ENCODE measurements at places on chromosomes 5 and 9.

DNA sequence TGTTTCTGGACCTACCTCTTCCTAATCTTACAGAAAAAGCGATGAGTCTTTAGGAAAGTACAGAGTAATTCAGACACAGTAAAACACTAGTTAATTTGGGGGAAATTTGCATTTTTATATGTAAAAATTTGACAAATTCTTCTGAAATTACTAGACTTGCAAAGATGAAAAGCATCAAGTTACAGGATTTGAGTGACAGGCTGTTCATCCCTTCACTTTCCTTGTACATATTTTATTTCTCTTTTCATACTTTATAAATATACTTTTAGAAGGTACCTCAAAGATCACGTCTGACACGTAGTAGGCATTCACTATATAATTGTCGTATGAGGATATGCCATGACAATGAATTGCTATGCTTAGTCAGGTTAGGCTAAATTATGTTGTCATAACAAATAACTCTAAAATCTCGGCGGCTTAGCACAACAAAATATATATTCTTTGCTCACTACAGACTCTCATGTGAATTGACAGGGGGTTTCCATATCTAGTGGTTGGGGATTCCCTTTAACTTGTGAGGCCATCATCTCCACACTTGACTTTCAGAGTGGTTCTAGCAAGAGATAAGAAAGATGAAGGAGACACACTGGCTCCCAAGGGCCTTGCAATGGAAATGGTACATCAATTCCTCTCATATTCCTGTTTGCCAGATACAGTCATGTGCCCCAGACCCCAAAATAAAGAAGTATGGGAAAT, 154.1 kb upstream of the TUT7 start:
- no peak for DNase-seq

GRCh38 chr9:19231126-19231903, 822 bp downstream of the DENND4C start:
- no peak for DNase-seq

- DNase-seq: no peak
Observed at GRCh38 chr9:9625248-9625647, 987.6 kb downstream of the PTPRD start.

DNA sequence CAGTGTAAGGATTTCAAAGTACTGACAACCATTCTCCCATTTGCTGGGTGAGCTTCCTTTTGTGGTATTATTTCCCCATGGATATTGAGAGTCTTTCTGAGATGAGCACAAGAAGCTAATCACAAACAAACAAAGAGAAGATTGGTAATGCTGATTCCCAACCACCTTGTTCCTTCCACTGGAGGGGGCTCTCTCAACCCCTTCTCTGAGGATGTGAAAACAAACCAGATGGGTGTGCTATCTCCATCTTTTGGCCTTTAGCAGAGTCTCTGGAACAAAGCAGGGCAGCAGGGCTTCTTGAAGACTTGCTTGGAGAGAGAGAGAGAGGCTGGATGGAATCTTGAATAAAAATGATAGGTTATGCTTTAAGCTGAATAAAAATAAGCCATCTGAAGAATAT, 576.7 kb upstream of the ZNF462 start:
- DNase-seq: no peak

DNA sequence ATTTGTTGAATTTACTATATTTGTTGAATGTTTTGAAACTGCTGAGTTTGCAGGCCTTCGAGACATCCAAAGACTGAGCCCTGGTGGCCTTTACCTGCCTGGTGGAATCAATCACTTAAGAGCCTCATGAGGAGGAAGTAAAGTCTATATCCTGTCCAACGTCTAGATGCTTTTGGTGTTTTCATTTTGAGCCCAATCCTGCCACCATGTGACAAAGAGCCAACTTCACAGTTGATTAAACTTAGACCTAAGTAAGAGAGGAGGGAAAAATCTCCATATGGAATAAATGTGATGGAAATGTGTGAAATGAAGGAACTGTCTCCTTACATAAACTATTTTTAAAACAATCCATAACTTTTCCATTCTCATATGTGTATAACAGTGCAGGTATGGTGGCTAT, 220.1 kb downstream of the PRR16 start:
- no peak for DNase-seq

DNA sequence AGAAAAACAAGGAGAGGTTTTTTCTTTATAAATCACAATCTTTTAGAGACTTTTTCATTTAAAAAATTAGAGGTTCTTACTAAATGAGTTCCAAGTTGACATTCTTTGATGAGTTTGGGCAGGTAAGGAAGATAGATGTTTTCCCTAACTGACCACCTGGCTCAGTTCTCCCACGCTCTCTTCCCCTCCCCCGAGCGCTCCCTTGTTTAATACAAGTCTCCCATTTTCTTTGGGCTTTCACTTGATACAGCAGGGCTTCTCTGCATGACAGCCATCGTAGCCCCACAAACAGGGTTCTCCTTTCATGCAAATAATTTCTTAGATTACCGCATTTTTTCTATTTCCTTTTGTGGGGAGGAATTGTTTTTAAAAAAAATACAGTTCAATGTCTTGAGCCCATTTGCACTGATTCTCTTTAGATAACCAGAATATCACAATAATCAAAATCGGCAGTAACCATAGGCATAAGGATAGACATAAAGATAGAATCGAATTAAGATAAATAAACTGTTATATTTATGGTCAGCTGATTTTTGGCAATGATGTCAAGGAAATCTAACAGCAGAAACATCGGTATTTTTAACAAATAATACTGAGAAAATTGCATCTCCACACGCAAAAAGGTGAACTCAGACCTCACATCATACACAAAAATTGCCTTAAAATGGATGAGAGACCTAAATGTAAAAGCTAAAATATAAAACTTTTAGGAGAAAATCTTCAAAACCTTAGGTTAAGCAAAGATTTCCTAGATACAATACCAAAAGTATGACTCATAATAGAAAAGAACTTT, 325.4 kb downstream of the PIK3R1 start:
- no peak for DNase-seq

GRCh38 chr9:13719981-13720676, 440.6 kb upstream of the MPDZ start:
- DNase-seq: no peak

DNA sequence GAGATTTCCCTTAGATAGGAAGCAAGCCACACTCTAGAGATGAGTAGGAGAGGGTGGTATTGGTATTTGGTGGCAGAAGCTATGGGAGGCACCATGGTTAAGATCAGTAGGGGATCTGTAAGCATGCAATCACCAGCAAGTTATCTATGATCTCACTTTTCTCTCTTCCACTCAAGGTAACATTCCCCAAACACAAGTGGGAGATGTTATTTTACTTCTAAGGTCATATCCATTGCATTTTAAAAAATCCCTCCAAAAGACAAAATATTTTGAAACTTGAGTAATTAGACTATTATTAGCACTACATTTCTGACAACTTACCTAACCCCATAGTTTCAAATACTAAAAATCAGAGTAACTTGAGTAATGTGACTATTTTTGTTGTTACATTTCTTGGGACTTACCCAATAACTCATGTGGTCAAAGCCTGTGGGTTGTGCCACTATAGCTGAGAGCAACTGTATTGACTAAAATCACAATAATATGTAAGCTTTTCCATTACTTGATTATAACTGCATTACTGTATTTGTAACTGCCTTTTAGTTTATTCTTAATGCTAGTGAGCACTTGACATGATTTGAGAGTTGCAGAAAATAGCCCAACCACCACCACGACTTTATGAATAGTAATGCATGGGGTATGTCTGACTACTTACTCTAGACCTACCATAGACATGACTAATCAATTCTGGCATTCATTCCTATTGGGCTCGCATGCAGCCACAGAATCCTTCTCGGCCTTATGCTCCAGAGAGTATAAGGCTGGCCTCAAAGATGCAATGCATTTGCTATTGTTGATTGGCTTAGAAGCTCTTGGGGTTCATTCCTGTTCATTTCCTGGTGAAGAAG, 264.7 kb downstream of the TRIM32 start:
- DNase-seq: no peak

GRCh38 chr9:69213647-69214046, 39.6 kb downstream of the TJP2 start:
- no peak for DNase-seq

DNA sequence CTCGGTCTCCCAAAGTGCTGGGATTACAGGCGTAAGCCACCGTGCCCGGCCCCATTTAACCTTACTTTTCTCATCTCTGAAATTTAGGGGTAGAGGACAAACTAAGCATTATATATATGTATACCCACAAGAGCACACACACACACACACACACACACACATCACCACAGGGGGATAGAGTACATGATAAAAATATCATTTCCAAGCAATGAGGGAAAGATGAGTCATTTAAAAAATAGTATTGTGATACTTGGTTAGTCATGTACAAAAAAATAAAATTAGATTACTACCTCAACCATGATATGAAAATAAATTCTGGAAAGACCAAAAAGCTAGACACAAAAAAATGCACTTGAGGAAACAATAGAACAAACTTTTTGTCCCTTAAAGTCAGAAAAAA, 67.2 kb downstream of the CDH18 start:
- no peak for DNase-seq

DNA sequence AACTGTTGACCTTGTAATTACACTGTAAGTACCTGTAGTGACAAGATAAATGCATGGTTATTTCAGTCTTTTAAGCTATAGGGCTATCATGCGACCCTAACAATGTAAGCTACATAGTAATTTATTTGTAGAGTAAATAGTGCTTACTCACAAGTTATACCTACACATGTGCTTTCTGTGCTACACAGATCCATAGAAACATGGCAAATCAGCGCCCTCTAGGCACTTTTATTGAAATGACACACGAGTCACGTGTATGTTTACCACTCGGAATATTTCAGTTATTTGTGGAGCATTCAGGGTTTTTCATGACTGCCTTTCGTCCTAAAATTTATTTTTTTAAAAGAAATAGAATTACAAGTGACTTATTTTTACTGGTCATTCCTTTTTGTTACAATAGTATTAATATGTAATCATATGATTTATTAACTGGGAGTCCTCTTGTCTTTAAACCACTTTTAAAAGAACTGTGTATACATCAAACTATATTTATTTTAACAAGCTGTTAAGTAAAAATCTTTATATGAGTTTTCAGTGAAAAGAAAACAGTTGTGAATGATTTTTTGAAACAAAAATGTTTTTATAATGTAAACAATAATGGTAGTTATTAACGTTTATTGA, 1242.3 kb upstream of the WWC1 start:
- DNase-seq: no peak

- no peak for DNase-seq
Observed at GRCh38 chr9:119801311-119801710, 432.1 kb upstream of the BRINP1 start.

DNA sequence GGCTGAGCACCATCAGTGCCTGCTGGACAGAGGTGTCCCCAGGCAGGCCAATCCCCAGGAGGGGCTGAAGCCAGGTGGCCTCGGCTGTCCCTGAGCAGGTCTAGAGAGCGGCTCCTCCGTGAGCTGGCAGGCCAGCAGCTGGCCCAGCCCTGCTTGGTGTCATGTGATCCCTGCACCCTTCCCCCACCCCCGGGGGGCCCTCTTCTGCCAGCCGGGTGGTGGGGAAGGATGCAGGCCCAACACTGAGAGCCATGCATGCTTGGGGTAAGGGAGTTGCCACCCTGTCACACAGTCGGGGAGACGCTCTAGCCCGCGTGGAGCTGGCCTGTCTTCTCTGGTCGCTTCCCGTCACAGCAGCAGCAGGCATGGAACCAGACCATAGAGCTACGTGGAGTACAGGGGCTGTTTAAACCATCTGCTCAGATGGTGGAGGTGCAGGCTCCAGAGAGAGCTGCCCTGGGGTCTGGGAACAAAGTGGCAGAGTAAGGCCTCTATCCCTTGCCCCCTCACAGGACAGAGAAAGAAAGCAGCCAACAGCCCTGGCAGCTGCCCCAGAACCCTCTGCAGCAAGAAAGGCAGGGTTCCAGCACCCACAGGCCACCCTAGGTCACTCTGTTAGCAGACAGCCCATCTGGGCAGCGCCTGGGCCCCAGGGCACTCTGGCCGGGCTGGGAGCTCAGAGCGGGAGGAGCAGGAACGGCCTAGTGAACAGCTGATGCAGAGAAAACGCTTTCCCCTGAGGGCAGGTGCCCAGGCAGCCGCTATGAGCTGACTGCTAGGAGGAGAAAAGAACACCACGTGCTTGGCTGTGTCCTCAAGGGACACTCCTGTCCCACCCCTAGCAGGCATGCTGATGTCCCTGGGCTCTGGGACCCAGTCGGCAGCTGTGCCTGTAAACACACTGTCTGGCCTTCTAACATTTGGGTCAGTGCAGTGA, 6.8 kb downstream of the RALGDS start:
- DNase-seq: no peak

DNA sequence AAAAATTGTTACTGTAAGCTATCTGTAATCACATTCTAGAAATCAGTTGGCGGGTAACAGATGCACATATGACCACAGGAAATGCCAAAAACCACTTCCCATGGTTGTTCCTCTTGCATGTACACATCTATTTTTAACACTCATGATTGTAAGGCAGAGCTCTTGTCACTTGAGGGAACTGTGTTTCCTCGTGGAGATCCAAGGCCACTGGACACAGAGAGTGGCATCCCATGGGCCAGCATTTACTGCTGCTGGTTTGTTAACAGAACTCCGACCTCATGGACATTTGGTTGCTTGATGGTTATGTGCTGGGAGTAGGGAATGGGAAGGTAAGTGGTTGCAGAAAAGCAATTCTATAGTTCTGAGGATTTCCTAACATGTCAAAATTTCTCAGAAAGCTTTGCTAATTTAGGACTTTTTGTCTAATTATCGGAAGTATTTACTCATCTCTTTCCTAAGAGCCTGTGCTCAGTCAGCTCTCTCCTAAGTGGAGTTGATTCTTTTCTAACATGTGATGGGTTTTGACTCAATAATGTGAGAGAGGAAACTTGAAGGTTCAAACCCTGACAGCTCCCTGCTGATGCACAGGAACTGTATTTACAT, 202.0 kb upstream of the NR3C1 start:
- DNase-seq: no peak

- no peak for DNase-seq
Observed at GRCh38 chr9:14978022-14979000, 68.1 kb upstream of the FREM1 start.

DNA sequence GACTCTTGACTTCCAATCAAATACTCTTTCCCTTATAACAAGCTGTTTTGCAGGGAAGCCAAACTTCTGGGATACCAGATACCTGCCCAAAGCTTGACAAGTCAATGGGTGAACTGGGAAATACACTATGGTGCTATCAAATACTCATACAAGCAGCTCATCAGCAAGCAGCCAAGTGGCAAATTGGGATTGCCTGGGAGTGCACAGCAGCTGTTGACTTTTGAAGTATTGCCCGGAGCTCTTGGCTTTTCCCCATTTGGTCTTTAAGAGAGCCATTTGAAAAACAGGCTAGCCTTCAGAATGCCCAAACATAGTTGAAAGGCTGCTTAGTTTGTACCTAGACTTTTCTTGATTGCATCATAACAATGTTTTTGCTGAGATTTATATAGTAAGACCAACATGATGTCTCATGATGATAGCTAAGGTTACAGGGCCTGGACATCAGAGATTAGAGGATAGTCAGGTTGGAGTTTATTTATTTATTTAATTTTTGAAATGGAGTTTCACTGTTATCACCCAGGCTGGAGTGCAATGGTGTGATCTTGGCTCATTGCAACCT, 210.1 kb upstream of the ZNF608 start:
- DNase-seq: no peak
